ENCODE measurements at places on chromosomes 11 and 22.
A peak's percentile ranks its signal among the peaks of the same experiment; 100 is the strongest.

DNA sequence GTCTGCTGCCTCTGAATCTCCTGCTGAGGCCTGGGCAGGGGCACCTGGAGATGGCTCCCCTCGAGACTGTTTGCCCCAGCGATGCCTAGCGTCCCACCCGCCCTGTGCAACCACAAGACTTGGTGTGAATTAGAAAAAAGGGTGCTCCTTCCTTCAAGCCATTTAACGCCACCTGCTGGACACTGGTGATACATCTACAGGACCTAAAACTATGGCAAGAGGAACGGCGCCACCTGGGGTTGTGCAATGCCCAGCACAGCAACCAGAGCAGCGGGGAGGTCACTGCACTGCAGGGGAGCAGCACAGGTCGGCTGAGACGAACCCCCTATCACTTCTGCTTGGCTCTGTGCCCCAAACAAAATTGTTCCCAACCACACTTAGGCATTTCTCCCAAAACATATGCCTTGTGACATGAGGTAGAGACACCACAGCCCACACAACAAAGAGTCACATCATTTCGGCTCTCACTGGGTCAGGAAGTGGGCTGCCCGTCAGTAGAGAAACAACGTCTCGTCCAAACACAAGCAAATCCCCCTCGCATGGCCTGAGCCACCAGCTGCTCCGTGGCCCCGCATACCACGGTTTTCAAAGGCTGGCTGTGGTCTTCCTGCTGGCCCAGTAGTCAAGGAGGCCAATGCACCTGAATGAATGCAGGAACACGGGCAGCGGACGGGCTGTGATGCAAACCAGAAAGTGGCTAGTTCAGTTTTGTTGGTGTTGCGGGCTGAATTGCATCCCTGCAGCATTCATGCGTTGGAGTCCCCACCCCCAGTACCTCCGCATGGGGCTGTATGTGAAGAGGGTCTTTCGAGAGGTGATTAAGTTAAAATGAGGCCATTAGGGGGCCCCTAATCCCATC is 171.9 kb downstream of the SHANK2 start:
- DNase-seq = peak; percentile 89

GRCh38 chr11:20474176-20474881 is 86.8 kb downstream of the PRMT3 start:
- no peak for DNase-seq

GRCh38 chr11:89625171-89625570 is 84.9 kb upstream of the TRIM77 start:
- peak; percentile 46 for DNase-seq

- no peak for DNase-seq
These were observed 30.1 kb downstream of the ELMOD1 start for GRCh38 chr11:107621081-107621480.

DNA sequence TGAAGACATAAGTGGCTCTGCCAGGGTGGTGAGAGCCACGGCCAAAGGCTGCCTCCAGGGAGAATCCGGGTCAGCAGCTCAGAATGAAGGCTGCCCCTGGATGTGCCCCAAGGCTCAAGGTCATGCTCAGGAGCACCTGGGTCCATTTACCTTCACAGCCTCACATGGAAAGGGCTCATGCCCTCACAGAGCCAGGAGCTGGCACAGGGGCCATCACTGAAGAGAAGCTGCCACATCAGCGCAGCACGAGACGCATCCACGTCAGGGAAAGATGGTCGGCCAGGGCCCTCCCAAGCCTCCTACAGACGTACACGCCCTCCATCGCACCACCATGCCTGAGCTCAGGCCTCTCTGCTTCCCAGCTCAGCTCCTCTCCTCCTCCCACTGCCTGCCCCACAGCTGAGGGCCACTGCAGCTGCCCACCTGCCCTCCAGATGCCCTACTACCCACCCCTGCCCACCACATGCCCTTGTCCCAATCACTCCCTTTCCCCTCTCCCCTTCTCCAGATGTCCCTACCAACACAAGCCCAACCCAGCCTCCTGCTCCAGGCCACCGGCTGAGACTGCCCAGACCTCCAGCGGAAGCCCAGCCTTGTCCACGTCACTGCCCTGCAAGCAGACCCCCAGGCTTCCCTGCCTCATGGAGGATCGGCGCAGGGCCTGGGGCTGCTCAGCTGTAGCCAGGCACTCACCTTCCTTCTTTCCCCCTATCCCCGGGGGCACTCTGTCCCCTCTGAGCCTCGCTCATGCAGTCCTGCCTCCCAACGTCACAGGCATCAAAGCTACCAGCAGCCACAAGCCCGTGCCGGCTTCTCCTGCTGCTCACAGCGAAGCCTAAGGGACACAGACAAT is 144.1 kb downstream of the SHANK2 start:
- no peak for DNase-seq

GRCh38 chr11:91350931-91351330 is 873.7 kb upstream of the FAT3 start:
- DNase-seq = no peak

DNA sequence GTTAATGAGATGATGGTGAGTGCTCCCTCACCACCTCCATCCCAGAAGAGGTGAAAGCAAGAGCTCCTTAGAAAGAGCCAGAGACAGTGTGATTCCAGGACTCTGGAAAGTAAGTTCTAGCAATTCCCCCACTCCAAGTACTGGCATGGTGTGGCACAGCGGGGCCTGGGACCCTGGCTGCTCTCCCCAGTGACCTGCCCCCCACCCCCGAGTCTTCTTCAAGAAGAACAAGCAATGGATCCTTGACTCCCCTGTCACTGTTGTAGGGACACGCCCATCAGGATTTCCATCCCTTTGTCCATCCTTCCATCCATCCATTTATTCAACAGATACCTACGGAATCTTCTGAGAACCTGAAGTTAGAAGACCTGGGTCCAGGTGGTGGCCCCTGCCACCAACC is 44.4 kb downstream of the C11orf96 start:
- DNase-seq = no peak

DNA sequence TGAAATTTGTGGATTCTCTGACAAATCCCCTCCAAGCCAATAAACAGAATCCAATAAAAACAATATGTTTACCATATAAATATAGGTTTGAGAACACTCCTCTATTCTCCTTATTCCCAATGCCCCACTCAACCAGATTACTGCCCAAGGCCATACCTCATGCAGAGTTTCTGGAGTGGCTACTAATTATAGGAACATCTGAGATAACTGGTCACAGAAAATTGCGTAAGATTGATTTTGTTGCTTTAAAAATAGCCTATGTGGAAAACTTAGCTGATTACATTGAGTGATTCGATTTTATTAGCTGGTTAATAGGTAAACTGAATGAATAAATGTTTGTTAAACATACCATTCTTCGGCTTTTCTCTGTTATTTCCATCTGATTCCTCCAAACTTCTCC is 48.0 kb downstream of the ME3 start:
- DNase-seq = no peak

DNA sequence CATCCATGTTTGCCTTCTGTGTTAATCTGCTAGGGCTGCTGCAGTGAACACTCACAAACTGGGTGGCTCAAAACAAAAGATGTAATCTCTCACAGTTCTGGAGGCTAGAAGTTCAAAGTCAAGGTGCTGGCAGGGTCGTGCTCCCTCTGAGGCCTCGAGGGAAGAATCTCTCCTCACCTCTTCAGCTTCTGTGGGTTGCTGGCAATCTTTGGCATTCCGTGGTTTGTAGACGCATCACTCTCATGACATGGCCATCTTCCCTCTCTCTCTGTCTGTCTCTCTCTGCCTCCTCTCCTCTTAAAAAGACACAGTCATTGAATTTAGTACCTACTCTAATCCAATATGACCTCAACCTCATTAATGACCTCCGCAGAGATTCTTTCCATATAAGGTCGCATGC is 78.8 kb downstream of the TSPAN18 start:
- DNase-seq = no peak
